Astrocyte (in vitro differentiated cells and primary cell): ENCODE measurements at places on chromosomes 6 and 20. TPM values are rescaled to one million over a fixed set of nuclear protein-coding genes. Genes with fewer than 3 reads are reported as not detected.

DNA sequence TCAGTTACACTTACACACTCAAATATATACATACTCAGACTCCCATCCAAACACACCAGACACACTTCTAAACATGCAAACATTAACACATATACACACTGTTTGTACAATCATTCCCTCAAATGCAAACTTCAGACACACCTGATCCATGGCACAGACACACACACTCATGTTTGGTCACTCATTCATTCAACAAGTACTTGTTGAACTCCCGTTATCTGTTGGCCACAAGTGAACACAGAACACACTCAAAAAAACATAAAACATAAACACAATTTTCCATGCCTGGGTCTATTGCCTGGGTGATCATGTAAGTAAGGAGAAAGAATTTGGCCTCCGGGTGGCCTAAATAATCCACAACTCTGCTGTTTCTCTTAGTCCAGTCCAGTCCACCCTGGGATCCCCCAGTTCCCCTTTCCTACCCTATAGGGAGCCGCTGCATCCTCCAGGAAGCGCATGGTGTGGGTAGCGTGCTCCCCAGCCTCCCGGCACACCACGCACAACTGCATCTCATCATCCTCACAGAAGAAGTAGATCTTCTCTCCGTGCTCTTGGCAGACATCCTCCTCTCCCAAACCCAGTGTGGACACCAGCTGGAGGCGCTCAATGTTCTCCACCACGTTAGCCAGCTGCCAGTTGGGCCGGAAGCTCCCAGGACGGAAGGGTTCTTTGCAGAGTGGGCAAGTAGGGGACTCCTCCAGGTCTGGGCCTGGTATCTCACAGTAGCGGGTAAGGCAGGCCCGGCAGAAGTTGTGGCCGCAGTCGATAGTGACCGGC, 815 bp downstream of the TRIM10 start:
- H3K4me3 ChIP-seq = no peak overlapping the region
- no peak overlapping the region for H3K27ac ChIP-seq
- H3K27me3 ChIP-seq = peaks cover 4% of the 10 kb centered on the region
- peaks cover 7% of the 10 kb centered on the region for H3K4me1 ChIP-seq
- H3K36me3 ChIP-seq = no peaks in the 10 kb centered on the region

- no peaks in the 10 kb centered on the region for H3K27me3 ChIP-seq
- peak; percentile 20 for DNase-seq
- no peaks in the 10 kb centered on the region for H3K4me1 ChIP-seq
- no peak overlapping the region for H3K27ac ChIP-seq
- H3K36me3 ChIP-seq = peaks cover 3% of the 10 kb centered on the region
These were observed 45.8 kb downstream of the GINS1 start for GRCh38 chr20:25453035-25453810.

DNA sequence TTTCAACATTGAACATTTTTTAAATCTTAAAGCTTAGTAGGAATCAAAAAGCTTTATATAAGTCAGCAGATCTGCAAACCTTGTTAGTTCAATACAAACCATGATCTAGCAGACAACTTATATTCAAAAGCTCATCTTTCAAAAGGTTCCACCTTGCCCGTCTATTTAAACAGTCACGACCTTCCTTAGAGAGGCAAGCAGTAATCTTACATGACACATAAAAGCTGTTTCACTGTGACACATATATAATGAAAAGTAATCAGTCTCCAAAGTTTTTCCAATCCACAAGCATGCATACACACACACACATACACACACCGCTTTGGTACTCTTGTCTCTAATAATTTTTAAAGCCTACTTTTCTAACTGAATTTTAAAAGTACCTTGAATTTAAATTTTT, 12.9 kb downstream of the SOD2 start:
- DNase-seq = no peak
- H3K36me3 ChIP-seq = peaks cover 2% of the 10 kb centered on the region
- no peaks in the 10 kb centered on the region for H3K4me1 ChIP-seq
- no peak overlapping the region for H3K4me3 ChIP-seq

- H3K4me3 ChIP-seq = no peak overlapping the region
- peak overlapping the region; percentile 71 for H3K27ac ChIP-seq
- H3K36me3 ChIP-seq = no peaks in the 10 kb centered on the region
- peak; percentile 74 for DNase-seq
- peaks cover 22% of the 10 kb centered on the region for H3K4me1 ChIP-seq
- no peaks in the 10 kb centered on the region for H3K27me3 ChIP-seq
These were observed 13.8 kb downstream of the RNF144B start for GRCh38 chr6:18400831-18401446.

- no peak overlapping the region for H3K27ac ChIP-seq
- DNase-seq = peak; percentile 38
- no peaks in the 10 kb centered on the region for H3K36me3 ChIP-seq
- H3K4me3 ChIP-seq = no peak overlapping the region
- peaks cover 6% of the 10 kb centered on the region for H3K4me1 ChIP-seq
These were observed 73.7 kb upstream of the CITED2 start for GRCh38 chr6:139448051-139448649.

- H3K27ac ChIP-seq = no peak overlapping the region
- no peaks in the 10 kb centered on the region for H3K4me1 ChIP-seq
- H3K4me3 ChIP-seq = no peak overlapping the region
- DNase-seq = no peak
- no peaks in the 10 kb centered on the region for H3K27me3 ChIP-seq
- H3K36me3 ChIP-seq = no peaks in the 10 kb centered on the region
These were observed 2.0 kb downstream of the UNC93A start for GRCh38 chr6:167293088-167293589.

- H3K36me3 ChIP-seq = no peaks in the 10 kb centered on the region
- H3K27me3 ChIP-seq = no peaks in the 10 kb centered on the region
- no peaks in the 10 kb centered on the region for H3K4me1 ChIP-seq
- no peak for DNase-seq
- H3K4me3 ChIP-seq = no peak overlapping the region
These were observed 80.9 kb downstream of the PERP start for GRCh38 chr6:138026342-138026741.

GRCh38 chr6:140459209-140459608, 1084.8 kb upstream of the CITED2 start:
- H3K4me1 ChIP-seq = peaks cover 10% of the 10 kb centered on the region
- no peaks in the 10 kb centered on the region for H3K27me3 ChIP-seq
- no peak for DNase-seq
- no peak overlapping the region for H3K27ac ChIP-seq

DNA sequence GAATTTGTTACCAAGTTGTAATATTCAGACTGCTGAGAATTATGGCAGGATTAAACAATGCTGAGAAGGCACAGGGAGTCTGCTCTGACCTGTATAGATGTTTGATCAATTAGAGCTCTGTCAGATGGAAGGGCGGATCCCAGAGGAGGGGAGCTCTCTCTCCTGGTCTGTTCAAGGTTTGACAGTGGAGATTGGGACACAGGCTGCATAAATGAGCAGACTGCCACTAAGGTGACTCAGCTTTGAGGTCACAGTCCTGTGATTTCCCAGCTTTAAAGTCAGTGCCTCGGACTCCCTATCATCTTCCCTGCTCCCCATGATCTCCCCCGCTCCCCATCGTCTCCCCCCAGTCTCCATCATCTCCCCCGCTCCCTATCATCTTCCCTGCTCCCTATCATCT, 59.2 kb upstream of the SLC22A23 start:
- H3K36me3 ChIP-seq = no peaks in the 10 kb centered on the region
- H3K4me1 ChIP-seq = peaks cover 21% of the 10 kb centered on the region
- no peaks in the 10 kb centered on the region for H3K27me3 ChIP-seq
- no peak overlapping the region for H3K27ac ChIP-seq
- DNase-seq = no peak

DNA sequence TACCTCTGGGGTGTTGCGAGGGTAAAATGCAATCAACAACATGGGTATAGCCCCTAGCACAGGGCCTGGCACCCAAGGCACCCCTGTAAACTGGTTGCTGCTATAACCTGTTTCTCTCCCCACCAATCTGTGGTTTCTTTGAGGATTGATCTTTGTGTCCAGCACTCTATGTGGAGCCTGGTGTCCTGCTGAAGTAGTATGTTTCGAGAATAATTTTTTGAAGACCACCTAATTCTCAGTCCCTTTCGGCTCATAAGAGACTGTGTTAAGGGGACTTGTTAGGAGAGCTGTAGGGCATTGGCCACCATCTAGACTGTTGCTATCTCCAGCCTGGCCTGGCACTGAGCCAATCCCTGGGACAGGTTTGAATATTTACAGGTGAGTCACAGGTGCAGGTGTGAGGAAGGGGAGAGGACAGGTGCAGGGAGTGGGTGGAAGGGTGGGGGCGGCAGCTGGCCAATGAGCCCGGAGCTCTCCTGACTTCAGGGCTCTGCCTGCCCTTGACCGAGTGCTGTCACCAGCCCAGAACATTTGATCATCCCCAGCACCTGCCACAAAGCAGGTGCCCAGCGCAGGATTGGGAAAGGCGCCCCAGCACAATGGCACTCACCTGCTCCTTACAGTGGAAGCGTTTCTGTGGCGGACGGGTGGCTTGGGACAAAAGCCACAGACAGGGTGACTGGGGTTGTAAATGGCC, 8.1 kb upstream of the C20orf144 start:
- peaks cover 2% of the 10 kb centered on the region for H3K27me3 ChIP-seq
- no peaks in the 10 kb centered on the region for H3K36me3 ChIP-seq
- no peak for DNase-seq
- H3K27ac ChIP-seq = no peak overlapping the region
- no peaks in the 10 kb centered on the region for H3K4me1 ChIP-seq

- H3K27me3 ChIP-seq = no peaks in the 10 kb centered on the region
- DNase-seq = no peak
- H3K4me1 ChIP-seq = no peaks in the 10 kb centered on the region
- no peaks in the 10 kb centered on the region for H3K36me3 ChIP-seq
These were observed 139.0 kb upstream of the JAG1 start for GRCh38 chr20:10812759-10813327.

- no peak overlapping the region for H3K4me3 ChIP-seq
- H3K27me3 ChIP-seq = no peaks in the 10 kb centered on the region
- no peaks in the 10 kb centered on the region for H3K36me3 ChIP-seq
- no peak overlapping the region for H3K27ac ChIP-seq
- no peak for DNase-seq
- peaks cover 18% of the 10 kb centered on the region for H3K4me1 ChIP-seq
These were observed 37.6 kb downstream of the PKIB start for GRCh38 chr6:122647765-122648164.

DNA sequence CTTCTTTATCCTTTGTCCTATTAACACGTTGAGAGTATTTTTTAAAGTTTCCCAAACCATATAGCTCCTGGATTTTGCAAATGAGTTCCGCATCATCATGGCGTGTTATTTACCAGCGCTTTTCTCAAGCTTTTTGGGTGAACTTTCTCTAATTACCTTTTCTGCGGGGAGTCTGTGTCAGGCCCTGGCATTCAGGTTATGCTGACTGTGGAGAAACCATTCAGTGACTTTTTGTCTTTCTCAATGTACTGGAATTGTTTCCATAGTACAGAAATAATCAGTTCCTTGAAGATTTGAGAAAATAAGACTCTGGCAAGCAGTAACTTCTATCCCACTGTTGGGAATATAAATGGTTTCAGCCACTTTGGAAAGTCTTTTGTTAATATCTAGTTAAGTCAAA, 115.3 kb downstream of the CDH26 start:
- no peak overlapping the region for H3K4me3 ChIP-seq
- peaks cover 8% of the 10 kb centered on the region for H3K27me3 ChIP-seq
- DNase-seq = no peak
- H3K27ac ChIP-seq = no peak overlapping the region
- no peaks in the 10 kb centered on the region for H3K36me3 ChIP-seq

DNA sequence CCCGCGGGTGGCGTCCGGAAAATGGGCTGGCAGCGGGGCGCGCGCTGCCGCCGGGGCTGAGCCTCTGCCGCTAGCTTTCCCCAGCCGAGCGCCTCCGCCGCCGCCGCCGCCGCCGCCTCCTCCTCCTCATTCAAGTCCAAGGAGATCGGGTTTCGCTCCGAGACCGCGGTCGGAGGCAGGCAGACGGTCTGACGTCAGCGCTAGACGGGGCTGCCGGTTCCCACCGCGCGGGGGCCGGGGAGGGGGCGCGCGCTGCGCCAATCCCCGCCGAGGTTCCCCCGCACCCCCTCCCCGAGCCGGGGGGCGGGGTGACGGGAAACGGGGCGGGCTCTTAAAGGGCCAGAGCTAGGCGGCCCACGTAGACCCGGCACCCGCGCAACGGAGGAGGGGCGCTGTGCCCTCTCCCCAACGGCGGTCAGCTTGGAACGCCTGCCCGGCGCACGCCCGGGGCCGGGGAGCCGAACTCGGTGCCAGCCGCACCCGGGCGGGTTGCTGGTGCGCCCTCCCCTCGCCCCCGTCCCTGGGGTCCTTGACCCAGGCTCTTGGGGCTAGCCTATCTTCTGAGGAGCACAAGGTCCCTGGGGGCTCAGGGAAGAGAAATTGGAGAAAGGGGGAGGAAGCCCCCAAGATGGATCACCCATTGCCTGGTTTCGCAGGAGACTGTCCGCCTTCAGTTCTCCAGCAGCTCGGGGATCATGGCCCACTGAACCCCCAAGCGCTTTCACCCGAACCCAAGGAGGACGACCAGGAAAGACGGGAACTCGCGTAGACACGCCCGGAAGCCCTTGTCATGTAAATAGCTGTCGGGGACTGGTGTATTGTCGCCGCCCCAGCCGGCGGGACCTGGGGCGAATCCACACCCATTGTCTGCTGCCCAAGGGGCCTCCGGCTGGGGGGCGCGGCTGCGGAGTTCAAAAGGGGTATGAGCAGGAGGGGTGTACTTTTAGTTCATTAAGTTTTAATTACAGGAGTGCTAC, at the start of gene PMEPA1:
TSS of gene PMEPA1 (minus strand) at position 193 of the 977 bp plus-strand sequence. CDS start 433 bp downstream, outside the sequence.
- peak within 1 kb of the TSS; percentile 92 for H3K27ac ChIP-seq
- H3K36me3 ChIP-seq = peaks cover 3% of the 10 kb centered on the region
- peaks cover 46% of the 10 kb centered on the region for H3K4me1 ChIP-seq
- H3K4me3 ChIP-seq = peak within 1 kb of the TSS; percentile 98
- no peaks in the 10 kb centered on the region for H3K27me3 ChIP-seq

GRCh38 chr6:157240960-157241311, 82.4 kb downstream of the TMEM242 start:
- no peak for DNase-seq
- H3K27ac ChIP-seq = no peak overlapping the region
- H3K4me1 ChIP-seq = peaks cover 12% of the 10 kb centered on the region
- H3K27me3 ChIP-seq = no peaks in the 10 kb centered on the region
- no peaks in the 10 kb centered on the region for H3K36me3 ChIP-seq
- H3K4me3 ChIP-seq = no peak overlapping the region

GRCh38 chr6:165849534-165850430, 186.7 kb upstream of the PDE10A start:
- H3K27me3 ChIP-seq = peaks cover 31% of the 10 kb centered on the region
- H3K27ac ChIP-seq = no peak overlapping the region
- H3K4me3 ChIP-seq = no peak overlapping the region
- no peaks in the 10 kb centered on the region for H3K4me1 ChIP-seq

Gene LAMP5
- total RNA-seq = 2.3 and 4.7 TPM in 2 replicates

Gene PLCB1
- 10.7 and 11.0 TPM in 2 replicates for total RNA-seq

Gene ELOVL2
- 4.6 and 5.7 TPM in 2 replicates for total RNA-seq

Gene SSTR4
- total RNA-seq = not detected in 2 replicates
